Right ventricle myocardium superior (tissue), 1 donor: ENCODE measurements at places on chromosomes 4 and X. TPM values are rescaled to one million over a fixed set of nuclear protein-coding genes. Genes with fewer than 3 reads are reported as not detected.

GRCh38 chr4:139951021-139951420 is 203.0 kb downstream of the MAML3 start:
- no peak for DNase-seq

DNA sequence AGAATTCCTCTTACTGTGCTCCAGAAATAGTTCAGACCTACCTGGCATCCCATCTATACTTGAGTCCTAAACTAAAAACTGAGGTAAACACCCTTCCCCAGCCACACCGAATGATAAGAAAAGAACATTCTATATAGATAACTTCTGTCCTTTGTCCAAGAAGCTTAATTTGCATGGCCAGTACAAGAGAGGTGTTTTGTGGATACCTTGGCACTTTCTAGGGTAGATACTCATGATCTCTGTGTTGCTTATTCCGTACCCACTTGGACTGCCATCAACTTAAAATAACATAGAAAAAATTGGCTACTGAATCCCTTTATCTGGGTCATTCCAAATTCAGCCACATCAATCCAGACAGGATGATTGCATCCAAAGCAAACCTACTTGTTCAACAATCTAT is 1050.4 kb downstream of the STIM2 start:
- no peak for DNase-seq

DNA sequence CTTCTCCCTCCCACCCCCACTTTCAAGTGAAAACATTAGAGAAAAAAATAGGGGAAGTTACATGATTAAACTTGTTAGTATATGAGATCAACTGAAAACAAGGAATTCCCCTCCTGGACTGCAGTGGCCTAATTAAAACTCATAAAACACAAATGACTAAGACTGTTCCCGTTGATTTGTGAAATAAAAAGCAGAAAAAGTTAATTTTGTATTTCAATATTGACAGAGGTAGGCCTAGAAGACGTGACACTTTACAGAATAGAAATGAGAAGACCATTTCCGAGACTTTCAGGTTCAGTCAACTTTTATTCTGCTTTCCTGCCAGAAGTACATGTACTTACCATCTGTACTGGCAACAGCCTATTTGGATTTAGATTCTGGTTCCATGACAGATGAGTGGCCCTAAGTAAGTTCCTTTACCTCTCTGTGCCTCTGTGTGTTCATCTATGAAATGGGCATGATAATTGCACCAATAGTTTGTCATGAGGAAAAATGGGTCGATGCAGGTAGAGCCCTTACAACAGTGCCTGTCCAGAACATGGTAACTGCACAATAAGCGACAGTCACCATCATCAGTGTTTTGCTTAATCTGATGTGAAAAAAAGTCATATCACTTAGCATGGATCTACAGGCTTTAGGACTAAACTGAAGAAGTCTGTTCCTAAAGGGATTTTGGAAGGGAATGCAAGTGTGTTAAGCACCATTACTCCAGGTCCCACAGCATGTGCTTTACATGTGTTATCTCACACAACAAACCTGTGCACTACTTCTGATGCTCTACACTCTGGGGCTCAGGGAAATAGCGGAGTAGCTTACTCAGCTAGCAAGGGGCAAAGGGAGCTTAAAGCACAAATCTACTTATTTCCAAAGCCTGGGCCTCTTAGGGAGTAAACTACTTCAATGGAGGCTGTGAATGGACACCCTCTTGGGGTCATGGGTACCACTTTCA is 562.3 kb upstream of the DIPK2B start:
- DNase-seq = no peak

DNA sequence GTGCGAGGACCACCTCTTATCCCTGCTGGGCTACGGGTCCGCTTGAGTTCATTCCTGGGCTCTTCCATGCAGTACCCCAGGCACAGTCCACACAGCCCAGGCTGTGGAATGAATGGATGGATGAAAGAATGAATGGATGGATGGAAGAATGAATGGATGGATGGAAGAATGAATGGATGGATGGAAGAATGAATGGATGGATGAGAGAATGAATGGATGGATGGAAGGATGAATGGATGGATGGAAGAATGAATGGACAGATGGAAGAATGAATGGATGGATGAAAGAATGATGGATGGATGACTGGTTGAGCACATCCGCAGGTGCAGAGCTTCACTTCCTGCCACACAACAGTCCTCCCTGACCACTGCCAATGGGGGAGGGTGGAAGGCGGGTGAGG is 28.2 kb downstream of the ACOX3 start:
- DNase-seq = no peak

DNA sequence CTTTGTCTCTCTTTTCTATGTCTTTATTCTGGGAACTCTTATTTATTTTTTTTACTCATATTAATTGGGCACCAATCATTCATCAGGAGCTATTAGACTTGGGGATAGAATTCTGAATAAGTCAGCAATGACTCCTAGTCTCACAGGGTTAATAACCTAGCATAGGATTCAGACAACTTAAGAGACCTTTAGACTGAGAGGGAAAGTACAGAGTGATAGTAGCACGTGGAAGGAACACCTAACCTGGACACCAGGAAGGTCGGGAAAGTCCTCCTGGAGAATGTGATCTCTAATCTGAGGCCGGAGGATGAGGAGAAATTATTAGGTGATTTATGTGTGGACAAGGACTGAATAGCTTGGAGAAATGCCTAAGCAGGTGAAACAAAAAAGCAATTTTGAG is 3.9 kb upstream of the SYNPO2 start:
- no peak for DNase-seq

- DNase-seq = no peak
These were observed 212.2 kb downstream of the CBR4 start for GRCh38 chr4:168797738-168798375.

- DNase-seq = no peak
These were observed 170.5 kb downstream of the PALLD start for GRCh38 chr4:168667376-168667775.

DNA sequence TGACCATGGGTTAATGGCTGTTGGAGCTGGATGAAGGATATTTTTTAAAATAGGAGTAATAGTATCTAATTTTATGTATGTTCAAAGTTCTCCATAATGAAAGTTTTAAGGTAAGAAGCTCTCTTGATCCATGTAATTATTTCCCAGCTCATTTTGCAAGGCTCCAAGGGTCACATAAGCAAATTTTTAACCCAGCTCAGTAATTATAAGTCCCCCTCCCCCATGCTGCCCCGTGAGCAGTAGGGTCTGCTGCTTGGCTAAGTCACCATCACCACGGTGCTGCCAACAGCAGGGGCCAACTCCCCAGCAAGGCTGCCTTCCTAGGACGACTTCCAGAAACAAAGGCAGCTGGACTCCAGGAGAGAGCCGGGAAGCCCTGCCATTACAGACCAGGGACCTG is 340.0 kb downstream of the FBXW7 start:
- DNase-seq = no peak

- peak; percentile 56 for DNase-seq
These were observed 234.8 kb downstream of the COL25A1 start for GRCh38 chr4:109067508-109068235.

GRCh38 chr4:10385994-10386394 is 71.2 kb downstream of the ZNF518B start:
- DNase-seq = no peak

DNA sequence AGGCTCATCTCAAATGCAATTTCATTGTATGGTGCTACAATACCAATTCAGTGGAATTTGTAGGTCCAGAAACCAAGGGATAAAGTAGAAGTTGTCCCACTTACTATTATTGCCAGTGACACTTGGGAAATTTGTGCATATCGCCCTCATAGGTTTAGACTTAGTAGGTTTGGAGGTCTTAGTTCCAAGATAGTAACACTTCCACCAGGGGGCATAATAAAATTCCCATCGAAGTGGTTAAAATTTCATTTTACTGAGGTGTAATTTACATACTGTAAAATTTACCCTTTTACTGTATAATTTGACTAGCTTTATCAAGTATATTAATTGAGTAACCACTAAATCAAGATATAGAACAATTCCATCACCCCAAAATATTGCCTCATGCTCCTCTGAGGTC is 174.6 kb downstream of the INPP4B start:
- DNase-seq = no peak

- no peak for DNase-seq
These were observed 214.2 kb upstream of the PCDH10 start for GRCh38 chr4:132934911-132935310.

GRCh38 chrX:119381349-119381944 is 17.7 kb upstream of the SLC25A43 start:
- DNase-seq = no peak

- DNase-seq = no peak
These were observed 27.9 kb downstream of the LRBA start for GRCh38 chr4:150987204-150987603.

- DNase-seq = no peak
These were observed 2256.1 kb upstream of the AGA start for GRCh38 chr4:179698321-179698720.

DNA sequence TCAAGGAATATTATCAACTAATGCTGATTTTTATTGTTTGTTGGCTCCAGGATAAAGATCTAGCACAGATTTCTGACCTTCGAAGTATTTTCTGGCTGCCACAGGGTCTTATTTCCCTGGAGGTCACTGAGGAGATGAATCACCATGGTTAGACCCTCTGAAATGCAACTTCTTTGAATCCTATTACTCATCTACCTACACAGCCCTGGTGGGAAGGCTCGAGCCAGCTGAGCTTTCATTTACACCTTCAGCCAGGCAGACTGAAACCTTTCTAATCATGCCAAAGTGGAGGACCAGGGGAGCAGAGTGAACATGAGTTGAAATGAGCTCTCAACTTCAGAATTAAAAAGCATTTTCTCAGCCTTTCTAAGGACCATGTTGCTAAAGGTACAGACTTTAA is 130.5 kb downstream of the SMIM20 start:
- DNase-seq = no peak

GRCh38 chr4:41784191-41784979 is 35.9 kb upstream of the PHOX2B start:
- DNase-seq = no peak

- DNase-seq = peak; percentile 82
These were observed 19.3 kb upstream of the CSF2RA start for GRCh38 chrX:1249101-1249887.

GRCh38 chr4:87069037-87069742 is 134.4 kb downstream of the AFF1 start:
- no peak for DNase-seq

DNA sequence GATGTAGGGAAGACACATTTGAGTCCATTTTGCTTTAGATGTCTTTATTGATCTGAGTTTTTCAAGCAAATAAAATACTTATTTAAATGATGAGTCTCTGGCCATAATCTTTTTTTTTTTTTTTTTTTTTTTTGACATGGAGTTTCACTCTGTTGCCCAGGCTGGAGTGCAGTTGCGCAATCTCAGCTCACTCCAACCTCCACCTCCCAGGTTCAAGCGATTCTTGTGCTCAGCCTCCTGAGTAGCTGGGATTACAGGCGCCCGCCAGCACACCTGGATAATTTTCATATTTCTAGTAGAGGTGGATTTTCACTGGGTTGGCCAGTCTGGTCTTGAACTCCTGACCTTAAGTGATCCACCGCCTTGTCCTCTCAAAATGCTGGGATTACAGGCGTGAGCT is 194.5 kb upstream of the MAD2L1 start:
- no peak for DNase-seq

DNA sequence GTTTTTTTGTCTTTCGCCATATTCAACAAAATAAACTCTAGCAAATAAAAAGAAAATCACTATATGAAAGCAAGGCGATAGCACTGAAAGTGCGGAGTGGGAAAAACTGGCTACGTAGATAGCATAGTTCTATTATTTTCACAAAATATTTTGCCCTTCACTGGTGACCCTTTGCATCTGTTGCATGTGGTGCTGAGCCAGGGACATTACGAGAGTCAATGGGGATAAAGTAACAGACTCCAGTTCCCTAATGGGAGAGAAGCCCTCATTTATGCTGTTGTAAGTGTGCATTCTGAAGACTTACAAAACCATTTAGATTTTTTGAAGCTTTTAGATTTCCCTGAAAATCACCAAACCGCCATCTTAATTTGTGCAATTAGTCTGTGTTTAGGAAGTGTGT is 501.6 kb downstream of the PPARGC1A start:
- DNase-seq = no peak

GRCh38 chr4:144970597-144970996 is 127.4 kb downstream of the ANAPC10 start:
- no peak for DNase-seq

GRCh38 chr4:10667701-10668326 is 16.8 kb downstream of the CLNK start:
- DNase-seq = no peak

DNA sequence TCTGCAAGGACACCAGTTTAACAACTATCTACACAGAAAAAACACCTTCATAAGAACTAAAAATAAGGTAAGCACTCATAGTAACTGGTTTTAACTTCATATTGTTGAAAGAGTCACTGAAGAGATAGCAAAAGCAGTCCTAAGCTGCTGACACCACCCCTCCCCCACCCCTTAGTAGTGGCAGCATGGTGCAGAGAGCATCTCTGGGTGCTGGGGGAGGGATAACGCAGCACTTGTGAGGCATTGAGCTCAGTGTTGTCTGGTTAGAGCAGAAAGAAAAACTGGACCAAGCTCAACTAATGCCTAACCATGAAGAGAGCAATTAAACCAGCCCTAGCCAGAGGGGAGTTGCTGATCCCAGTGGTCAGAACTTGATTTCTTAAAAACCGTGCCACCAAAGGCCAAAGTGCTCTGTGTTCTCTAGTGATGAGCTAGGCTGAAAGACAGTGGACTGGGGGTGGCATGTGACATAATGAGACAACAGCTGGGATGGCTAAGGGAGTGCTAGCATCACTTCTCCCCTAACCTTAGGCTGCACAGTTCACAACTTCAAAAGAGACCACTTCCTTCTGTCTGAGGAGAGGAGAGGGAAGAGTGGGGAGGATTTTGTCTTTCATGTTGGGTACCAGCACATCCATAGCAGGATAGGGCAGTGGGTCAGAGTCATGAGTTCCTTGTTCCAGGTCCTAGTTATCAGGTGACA is 669.3 kb downstream of the PDHA2 start:
- DNase-seq = no peak

The MAGEB16 gene
- not detected for total RNA-seq

The FRAS1 gene
- total RNA-seq = 2.5 TPM

The GPAT3 gene
- 39.6 TPM for total RNA-seq

The CT45A7 gene
- not detected for total RNA-seq

The TSPAN7 gene
- 26.6 TPM for total RNA-seq

The GYG2 gene
- 1.3 TPM for total RNA-seq
